ENCODE measurements at places on chromosomes 16 and 17.

DNA sequence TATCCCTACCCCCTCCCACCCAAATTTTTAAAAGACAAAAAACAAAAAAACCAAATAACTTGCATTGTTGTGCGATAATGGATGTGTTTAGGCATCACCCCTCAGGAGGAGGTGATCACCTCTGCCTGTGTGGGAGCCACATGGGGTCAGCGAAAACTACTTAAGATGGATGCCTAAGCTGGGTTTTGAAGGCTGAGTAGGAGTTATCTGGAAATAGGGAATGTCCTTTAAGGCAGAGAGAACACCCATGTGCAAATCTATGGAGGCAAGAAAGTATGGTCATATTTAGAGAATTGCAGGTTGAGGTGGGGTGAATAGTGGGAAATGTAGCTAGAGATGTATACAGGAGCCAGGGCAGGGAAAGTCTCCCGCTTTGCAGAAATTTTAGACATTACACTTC, 5.6 kb upstream of the TACO1 start:
- DNase-seq, result no peak

DNA sequence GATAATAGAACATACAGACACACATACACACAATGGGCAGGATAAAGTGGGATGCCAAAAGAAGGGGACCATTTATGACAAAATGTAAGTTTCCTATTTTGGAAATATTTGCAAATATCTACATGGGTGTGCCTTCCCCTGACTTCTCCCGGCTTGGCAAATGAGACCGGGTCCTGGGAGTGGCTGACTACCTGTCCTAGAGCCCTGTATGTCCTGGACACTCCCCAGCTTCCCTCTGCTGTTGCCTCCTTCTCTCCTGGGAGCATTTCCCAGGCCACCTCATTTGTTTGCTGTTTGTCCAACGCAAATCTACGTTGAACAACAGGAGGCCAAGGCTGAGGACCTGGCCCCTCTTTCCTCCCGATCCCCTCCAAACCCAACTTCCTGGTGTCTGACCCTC, 16.9 kb downstream of the PECAM1 start:
- DNase-seq, result no peak

DNA sequence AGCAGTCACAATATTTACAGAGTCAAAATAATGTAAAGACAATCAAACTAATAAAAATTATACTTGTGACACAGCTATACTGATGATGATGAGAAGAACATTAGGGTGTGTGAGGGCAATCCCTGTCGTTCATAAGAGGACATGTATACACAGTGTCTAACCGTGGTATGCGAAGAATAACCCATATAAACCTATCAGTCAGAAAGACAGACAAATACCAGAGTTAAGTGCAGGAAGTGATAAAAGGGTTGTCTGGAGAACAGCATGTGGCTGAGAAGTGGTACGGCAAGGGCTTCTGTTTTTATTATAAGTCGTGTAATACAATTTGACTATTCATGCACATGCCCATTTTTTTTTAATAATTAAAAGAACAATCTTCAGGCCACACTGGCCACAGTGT, 46.7 kb downstream of the LMF1 start:
- no peak for DNase-seq

DNA sequence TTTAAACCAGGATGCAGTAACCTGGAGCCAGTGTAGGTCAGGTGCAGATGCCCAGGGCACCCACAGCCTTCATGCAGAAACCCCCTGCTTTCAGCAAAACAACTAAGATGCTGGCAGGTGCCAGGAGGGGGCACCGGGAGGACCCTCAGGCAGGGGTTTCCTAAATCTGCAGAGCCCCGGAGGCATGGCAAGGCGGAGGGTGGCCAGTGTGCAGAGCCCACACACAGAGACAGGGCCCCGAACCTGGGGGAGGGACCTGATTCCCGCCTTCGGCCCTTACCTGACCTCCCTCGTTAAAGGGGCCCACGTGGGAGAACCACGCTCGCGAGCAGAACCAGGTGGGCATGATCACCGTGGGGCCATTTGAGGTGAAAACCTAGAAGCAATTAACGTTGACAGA, 114.0 kb upstream of the METRNL start:
- DNase-seq, result no peak

DNA sequence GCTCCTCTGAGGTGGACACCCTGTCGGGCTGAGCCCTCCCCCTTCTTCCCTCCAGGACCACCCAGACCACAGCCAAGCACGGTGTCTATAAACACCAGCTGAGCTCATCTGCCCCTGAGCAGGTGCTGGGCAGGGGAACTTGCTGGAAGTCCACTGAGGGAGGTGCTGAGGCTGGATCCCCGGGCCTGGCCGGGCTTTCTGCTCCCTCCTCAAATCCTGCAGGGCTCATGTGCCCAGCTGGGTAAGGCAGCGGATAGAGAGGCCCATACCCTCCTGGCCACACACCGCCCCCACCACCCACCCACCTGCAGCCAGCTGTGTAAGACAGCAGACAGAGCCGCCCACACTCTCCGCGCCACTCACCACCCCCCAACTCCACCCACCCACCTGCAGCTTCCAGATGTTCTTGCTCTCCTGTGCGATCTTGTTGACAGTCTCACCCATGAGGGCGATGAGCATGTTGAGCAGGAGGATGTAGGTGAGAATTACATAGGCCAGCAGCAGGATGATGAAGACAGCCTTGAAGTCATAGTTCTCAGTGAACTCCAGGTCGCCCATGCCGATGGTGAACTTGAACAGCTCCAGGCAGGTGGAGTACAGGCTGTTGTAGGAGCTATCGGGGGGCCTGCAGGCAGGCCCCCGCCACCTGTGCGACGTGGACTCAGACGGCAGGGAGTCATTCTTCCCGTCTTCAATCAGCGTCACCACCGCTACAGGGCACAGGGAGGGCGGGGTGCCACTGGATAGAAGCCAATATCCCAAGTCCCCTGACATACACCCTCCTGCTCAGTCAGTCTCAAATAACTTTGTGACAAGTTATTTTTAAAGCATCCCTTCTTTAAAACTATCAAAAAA, 15.9 kb upstream of the TRPV3 start:
- DNase-seq, result no peak

DNA sequence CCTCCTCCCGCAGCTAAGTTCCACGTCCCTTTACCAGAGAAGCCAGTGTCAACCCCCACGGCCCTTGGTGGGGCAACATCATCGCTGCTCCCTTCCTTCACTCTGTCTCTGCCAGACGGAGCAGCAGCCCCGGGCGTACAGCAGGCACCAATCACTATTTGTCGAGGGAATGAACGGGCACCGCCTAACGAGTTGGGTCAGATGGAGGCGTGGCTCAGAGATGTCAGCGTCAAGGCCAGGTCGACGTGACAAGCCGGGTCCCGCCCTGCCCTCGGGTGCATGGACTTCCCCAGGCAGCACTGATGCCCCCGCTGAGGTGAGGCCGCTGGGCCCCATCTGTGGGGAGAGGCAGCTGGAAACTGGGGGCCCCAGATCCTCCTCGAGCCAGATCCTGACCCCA, 50.0 kb downstream of the CBFA2T3 start:
- DNase-seq, result no peak

DNA sequence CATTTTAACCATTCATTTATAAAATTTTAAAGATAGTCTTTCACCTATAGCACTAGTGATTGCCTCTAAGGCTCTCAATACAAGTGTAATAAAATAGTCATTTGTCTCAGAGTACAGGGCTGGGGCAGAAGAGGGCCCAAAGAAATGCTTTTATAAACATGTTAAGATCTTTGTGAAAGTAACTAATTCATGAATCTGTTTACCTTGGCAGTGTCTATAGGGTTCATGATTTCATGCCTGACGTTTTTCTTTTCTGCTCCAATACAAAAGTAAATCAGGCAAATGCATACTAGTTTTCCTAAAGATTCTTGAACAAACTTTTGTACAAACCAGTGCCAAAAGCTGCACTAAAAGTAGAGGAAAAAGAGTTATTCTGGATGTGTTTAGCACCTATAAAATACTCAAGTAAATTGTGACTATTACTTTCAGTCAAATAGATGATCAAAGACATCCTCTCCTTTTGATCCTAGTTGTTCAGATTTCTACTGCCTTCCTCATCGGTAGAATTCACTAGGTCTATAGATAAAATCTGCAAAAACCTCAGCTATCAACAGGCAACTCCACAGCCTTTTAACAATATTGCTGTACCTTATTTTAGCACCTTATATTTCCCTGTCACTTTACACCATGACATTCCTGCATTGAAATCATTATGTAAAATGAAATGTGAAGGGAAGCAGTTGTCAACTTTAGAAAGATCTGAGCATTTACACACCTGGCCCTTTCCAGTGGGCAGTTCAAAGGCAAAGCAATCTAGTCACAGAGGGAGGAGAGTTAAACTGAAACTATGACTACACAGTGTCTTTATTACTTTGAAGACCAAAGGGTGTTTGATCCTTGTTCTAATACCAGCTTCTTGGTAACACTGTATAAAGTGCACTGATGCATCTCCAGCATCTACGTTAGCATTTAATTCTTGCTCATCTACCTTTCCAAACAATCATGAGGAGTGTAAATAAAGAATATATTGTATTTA, 100.0 kb upstream of the MED13 start:
- DNase-seq, result no peak

DNA sequence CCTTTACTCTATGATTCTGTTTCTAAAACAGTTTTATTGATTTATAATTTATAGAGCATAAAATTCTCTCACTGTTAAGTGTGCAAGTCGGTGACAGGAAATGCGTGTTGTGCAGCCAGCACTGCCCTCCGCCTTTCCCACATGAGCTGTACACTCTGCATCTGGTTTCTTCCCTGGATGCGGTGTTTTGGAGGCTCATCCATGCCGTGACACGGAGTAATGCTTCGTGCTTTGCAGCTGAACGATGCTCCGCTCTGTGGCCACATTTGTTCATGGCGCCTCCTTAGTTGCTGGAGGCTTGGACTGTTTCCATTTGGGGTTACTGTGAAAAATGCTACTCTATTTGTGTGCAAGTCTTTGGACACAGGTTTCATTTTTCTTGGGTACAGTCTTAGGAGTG, 7.2 kb upstream of the IGFALS start:
- DNase-seq, result no peak

DNA sequence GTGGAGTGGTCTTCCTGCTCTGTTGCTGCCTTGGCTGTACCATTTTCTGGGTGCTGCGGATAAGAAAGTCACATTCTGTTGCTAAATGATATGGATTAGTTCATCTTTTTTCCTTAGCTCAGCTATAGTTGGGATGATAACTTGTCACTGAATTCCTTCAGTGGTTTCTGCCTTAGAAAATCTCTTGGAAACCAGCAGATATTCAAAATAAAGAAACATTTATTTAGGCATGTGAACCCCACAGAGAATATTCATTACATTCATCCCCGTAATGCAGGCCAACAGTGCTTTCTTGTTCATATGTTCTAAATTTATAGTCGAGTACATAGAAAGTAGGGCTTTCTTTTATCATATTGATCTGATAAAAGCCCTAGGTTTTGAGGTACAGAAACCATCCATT, 151.3 kb downstream of the CYB561 start:
- DNase-seq, result no peak

DNA sequence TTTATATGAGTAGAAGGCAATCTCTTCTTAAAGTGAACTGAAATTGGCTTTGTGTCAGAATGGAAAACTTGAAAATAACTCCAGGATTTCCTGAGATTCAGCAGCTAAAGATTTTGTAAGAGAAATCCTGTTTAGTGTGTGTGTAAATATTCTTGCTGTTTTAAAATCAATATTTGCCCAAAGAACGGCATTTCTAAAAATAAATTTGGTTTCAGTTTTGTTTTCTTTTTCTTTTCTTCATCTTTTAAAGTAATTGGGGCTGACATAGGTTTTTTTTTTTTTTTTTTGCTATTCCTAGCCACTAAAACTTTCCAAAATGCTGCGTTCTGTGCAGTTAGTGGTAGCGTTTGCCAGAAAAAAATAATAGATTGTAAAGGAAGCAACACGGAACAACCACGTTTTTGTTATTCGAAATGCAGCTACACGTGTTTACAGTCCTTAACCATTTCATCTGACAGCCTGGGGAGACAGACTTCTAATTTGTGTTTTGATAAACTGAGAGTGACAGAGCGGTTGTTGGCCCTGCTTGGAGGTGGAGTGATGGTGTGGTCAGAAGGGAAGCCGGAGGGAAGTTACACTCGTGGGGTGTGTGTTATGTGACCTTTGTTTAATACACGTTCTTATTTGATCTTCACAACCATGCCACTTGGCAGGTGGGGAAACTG, 21.6 kb upstream of the SMPD3 start:
- DNase-seq, result no peak
